Left colon (tissue), 2 donors: ENCODE measurements at places on chromosomes 4 and X. TPM values are rescaled to one million over a fixed set of nuclear protein-coding genes. Genes with fewer than 3 reads are reported as not detected.

Gene ARL9
- not detected for total RNA-seq

Gene PCSK1N
- 8.8 TPM for total RNA-seq

Gene CHRDL1
- 33.1 TPM for total RNA-seq

Gene RAB41
- not detected for total RNA-seq

Gene FAM133A
- total RNA-seq, result not detected

Gene NDP
- total RNA-seq, result 0.17 TPM

Gene RAB40A
- total RNA-seq, result not detected

Gene CXCL10
- 2.5 TPM for total RNA-seq

Gene RFC1
- total RNA-seq, result 24.0 TPM
